Urinary bladder (tissue), 4 donors: ENCODE measurements at places on chromosomes 16 and 17. TPM values are rescaled to one million over a fixed set of nuclear protein-coding genes. Genes with fewer than 3 reads are reported as not detected.

DNA sequence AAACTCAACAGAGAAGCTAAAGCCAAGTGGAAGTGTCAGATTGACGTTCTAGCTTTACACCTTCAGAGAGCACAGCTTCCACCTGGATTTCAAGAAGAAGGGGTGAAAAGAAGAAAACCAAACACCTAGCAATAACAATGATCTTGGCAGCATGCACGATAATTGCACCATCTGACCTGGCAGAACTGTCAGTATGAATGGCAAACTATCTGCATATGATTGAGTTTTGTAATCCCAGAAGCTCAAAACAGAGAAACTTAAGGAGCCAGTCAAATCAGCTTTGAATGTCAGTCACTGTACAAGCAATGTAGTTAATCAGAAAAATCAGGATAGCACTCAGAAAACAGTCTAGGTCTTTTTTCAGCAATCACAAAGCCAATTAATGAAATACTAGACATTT, 427.1 kb downstream of the ZFHX3 start:
- no peak for DNase-seq

GRCh38 chr17:79073706-79074088, 927 bp upstream of the ENGASE start:
- no peak for DNase-seq

GRCh38 chr16:661184-661821, 6.6 kb upstream of the RHOT2 start:
- no peak for DNase-seq

DNA sequence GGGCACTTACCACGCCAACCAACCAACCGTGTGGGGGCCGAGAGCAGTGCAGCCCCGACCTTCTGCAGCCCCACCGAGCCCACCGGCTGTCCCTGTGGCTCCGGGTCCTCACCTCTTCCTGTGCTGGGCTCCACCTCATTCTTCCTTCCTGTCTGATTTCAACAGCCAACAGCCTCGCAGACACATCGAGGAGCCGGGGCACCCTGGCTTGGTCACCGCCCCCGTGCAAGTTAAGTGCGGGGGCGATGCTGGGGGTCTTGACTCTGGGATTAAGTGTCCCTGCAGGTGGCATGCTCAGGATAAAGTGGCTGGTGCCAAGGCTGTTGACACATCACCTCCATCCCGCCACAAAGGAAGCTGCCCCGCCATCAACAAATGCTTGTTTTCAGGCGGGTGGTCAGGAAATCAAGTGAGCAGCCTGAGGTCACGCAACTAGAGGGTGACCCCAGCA, at the start of gene NLRC3:
Gene NLRC3 (minus strand): TSS at position 102 of the 451 bp plus-strand sequence. CDS start 12,367 bp downstream, outside the sequence.
- DNase-seq, result no peak

The KRT15 gene
- 11.9 TPM for polyA plus RNA-seq

DNA sequence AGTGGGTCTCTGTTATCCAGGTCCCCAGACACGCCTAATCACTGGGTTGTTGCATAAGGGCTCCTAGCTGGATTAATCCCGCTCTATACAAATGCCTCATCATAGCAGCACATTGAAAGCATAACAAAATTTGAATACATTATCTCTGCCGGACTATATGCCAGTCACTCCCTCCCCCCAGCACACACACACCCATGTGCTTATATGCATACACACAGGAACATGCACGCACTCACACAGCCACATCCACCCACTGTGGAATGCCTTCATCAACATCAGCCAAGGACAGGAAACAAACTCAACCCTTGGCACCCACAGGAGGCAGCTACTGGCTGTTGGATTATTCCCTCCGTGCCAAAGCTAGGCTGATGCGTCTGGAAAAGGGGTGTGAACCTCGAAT, 3.5 kb upstream of the CDH13 start:
- no peak for DNase-seq
